Karpas-422 (cell line): ENCODE measurements at places on chromosomes 6 and 20.

GRCh38 chr6:66179361-66179760 lies 472.3 kb upstream of the EYS start:
- DNase-seq = no peak

- no peak for DNase-seq
These were observed 464.1 kb upstream of the ARID1B start for GRCh38 chr6:156313037-156313436.

DNA sequence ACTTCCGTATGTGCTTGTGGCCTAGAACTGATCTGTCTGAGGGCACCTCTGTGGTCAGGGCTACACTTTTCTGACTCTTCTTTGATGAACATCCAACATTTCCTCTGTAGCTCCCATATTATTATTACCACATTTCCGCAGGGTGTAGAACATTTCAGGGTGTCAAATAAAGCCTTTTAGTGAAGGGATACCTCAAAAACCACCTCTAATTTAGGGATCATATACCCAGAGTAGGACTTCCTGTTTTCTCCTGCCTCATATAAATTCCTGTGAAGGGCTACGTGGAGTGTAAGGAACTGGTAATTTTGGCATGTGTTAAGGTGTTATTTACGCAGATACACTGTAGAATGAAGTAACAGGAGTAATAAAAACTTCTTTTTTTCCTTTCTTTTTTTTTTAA lies 5.5 kb upstream of the MUC22 start:
- no peak for DNase-seq

DNA sequence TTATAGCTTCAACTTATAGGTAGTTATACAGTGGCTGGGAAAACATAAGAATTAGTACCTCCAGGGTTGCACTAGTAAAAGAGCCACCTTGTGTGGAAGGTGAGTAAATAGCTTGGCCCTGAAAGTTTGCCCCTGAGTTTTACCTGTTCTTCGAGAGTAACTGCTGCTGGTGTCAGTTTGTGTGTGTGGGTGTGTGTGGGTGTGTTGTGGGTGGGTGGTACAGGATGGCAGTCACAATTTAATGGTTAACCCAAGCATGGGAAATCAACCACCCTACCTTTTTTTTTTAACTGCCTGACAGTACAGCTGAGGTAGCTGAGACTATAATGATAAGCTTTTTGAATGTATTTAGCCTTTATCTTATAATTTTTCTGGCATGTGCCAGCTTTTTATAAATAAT lies 137.3 kb downstream of the STXBP5 start:
- DNase-seq = no peak

- no peak for DNase-seq
These were observed 27.6 kb downstream of the BCKDHB start for GRCh38 chr6:80134065-80134464.

DNA sequence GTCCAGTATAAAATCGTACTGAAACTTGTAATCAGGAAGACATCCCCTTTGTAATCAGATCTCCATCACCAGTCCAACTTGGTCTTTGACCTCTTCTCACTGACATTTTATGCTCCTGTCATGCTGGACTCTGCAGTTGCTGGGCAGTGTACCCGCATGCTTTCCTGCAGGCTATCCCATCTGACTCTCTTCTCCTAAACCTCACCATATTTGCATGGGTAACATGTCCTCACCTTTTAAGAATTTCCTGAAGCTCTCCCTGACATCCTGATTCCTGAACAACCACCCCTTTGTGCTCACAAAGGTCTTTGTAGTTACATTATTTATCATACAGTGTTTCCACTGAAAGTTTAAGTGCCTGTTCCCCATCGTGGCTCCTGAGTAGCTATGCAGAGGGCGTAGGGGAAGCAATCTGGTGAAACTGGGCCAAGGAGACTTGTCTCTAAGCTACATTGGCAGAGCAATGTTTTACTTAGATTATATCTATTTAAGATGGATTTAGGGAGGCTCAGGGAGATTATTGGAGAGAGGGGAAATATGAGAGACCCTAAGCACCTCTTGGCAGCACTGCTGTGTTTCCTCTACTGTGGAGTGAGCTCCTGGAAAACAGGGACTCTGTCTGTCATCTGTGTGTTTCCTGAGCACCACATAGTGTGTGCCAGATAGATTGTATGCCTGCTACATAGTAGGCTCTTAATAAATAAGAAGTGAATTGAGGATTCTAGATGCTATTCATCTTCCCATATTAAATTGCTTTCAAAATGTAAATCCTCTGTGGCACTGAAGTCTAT lies 124.0 kb downstream of the LAMA2 start:
- no peak for DNase-seq

DNA sequence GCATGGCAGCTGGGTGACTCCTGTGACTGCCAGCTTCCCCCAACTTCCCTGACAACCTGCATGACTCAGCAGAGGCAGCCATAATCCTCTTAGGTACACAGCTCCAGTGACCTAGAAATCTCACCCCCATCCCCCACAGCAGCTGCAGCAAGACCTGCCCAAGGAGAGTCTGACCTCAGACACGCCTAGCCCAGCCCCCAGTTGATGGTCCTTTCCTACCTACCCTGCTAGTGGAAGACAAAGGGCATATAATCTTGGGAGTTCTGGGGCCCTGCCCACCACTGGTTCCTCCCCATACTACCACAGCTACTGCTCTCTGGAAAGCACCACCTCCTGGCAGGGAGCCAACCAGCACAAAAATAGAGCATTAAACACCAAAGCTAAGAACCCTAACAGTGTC lies 90.2 kb downstream of the F13A1 start:
- DNase-seq = peak; percentile 70

GRCh38 chr6:158717341-158718330 lies 67.8 kb downstream of the SYTL3 start:
- DNase-seq = no peak

- no peak for DNase-seq
These were observed 10.1 kb downstream of the ALDH5A1 start for GRCh38 chr6:24504649-24505586.

GRCh38 chr6:6270948-6271535 lies 49.4 kb downstream of the F13A1 start:
- DNase-seq = no peak

- DNase-seq = no peak
These were observed 19.5 kb downstream of the STXBP5 start for GRCh38 chr6:147223736-147224135.

DNA sequence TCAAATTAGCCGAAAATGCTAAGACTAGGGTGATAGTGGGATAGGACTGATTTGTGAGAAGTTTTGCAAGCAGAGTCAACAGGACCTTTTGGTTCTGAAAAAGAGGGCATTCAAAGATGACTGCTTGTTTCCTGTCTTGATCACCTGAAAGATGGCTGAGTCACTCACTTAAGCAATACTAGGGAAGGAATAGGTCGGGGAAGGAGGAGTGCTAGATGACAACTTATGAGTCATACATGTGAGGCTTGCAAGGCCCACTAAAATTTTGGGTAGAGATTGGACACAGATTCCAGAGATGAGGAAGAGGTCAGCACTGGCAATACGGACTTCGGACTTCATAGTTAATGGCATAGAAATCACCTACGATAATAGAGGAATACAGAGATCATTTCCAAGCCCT lies 89.2 kb downstream of the FAM83B start:
- DNase-seq = no peak

DNA sequence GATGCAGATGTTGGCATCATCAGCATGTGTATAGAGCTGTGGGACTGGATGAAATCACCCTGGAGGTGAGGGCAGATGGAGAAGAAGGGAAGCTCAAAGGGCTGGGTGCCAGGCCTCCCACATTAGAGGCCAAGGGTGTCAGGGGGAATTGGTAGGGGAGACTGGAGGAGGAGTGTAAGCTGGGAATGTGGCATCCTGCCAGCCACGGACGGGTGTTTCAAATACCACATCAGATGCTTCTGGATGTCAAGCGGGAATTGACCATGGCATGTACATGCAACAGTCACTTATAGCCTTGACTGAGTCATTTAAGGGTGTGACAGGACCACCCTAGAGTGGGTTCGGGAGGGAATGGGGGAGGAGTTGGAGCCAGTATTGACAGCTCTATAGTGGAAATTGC lies 9.6 kb downstream of the ERGIC3 start:
- no peak for DNase-seq

GRCh38 chr6:130116273-130116672 lies 97.9 kb downstream of the L3MBTL3 start:
- peak; percentile 72 for DNase-seq

- DNase-seq = no peak
These were observed 982 bp downstream of the DNAJC5 start for GRCh38 chr20:63895952-63896263.

GRCh38 chr20:49697071-49697470 lies 16.6 kb downstream of the B4GALT5 start:
- DNase-seq = no peak

DNA sequence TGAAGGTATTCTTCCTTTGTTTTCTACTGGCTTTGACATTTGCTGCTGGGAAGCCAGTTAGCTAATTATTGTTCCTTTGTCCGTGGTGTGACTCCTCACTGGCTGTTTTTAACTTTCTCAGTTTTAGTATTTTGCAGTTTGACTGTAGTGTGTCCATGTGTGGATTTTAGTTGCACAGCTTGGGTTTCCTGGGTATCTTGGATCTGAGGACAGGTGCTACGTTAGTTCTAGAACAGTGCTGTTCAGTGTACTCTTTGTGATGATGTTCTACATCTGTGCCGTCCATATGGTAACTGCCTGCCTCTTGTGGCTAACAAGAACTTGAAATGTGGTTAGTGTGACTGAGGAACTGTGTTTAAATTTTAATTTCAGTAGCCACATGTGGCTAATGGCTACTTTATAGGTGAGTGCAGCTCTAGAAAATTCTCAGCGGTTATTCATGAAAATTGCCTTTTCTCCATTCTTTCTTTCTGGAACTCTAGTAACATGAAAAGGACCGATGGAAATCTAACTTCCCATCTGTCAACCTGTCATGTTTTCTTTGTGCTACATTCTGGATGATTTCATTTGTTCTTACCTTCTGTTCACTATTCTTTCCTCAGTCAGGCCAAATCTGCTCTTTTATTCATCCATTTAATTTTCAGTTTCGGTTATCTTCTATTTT lies 7.4 kb downstream of the SNX9 start:
- DNase-seq = no peak

- no peak for DNase-seq
These were observed 24.4 kb upstream of the TMEM217 start for GRCh38 chr6:37282371-37282770.

- no peak for DNase-seq
These were observed 19.2 kb upstream of the FABP7 start for GRCh38 chr6:122760330-122760729.

GRCh38 chr6:161355696-161356095 lies 81.8 kb upstream of the AGPAT4 start:
- DNase-seq = no peak

DNA sequence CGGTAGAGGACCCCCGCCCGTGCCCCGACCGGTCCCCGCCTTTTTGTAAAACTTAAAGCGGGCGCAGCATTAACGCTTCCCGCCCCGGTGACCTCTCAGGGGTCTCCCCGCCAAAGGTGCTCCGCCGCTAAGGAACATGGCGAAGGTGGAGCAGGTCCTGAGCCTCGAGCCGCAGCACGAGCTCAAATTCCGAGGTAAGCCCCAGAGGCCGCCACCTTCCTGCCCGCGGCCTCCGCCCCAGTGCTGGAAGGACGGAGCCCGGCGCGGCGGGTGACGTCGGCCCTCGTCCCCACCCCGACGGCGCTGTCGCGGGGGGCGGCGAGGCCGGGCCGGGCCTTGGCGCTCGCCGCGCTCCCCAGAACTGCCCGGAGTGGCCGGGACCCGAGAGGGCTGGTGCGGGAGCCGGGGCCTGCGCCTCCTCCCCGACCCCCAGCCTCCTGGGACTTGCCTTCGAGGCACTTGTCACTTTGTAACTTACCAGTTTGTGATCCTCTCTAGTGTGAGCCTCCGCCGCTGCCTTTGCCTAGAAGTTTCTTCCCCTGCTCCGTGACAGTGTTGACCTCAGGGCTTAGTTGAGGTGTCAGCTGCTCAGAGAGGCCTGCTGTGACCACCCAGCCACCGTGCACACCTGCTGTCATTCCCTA lies 417 bp downstream of the VAPB start:
- peak; percentile 79 for DNase-seq

GRCh38 chr6:45212976-45213375 lies 115.2 kb upstream of the RUNX2 start:
- no peak for DNase-seq

DNA sequence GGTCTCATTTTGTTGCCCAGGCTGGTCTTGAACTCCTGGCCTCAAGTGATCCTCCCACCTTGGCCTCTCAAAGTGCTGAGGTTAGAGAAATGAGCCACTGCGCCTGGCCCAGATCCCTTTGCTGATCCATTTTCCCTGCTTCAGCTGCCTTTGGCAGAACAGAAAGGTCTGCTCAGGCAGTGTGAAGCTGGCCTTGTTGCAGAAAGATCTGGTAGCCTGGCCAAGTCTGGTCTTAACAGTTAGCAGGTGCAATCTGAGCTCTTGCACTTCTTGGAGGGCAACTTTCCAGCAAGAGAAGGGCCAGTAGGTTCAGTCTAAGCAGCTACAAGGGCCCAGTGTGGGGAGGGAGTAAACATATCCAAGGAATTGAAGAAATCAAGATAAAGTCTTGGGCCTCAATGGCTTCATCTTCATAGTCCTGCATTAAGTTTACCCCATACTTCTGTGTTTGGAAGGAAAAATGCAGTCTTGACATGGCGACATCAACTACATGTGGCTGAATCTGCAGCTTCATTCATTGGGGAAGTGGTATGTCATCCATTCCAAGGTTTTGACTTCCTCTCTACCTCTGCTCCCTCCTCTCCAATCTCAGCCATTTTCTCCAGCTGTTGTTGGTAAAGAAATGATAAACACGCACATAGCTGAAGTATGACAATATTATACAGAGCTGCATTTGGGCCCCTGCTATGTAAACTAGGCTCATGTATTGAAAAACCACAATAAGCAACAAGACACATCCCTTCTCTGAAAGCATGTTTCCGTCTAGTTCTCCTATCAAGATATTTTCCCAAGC lies 39.0 kb upstream of the NEDD9 start:
- no peak for DNase-seq

GRCh38 chr6:134007077-134007476 lies 45.3 kb downstream of the SLC2A12 start:
- DNase-seq = no peak

GRCh38 chr20:38256021-38256420 lies 4.5 kb downstream of the KIAA1755 start:
- DNase-seq = no peak

DNA sequence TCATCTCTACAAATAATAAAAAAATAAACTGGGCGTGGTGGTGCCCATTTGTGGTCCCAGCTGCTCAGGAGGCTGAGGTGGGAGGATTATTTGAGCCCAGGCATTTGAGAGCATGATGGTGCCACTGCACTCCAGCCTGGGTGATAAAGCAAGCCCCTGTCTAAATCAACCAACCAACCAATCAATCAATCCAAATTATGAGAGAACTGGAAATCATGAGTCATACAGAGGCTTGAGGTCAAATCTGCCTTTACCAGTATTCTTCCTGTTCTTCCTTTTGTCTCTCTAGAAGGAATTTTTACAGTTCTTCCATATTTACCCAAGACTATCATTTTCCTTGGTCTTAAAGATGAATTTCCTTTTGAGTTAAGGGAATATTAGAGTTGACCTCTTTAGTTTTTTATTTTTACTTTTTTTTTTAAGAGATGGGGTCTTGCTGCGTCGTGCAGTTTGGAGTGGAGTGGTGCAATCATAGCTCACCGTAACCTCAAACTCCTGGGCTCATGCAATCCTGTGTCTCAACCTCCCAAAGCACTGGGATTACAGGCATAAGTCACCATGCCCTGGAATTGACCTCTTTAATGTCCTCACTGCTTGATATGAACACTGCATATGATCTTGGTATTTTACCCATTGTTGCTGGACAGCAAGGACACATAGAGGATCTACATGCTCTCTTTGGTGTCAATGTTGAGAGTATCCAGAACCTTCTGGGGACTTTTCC lies 44.1 kb upstream of the TXNDC5 start:
- DNase-seq = no peak

GRCh38 chr20:47117773-47118172 lies 223.1 kb downstream of the EYA2 start:
- no peak for DNase-seq
